ENCODE measurements at places on chromosomes 3 and 15. TPM values are rescaled to one million over a fixed set of nuclear protein-coding genes. Genes with fewer than 3 reads are reported as not detected.

The ZNF662 gene
- total RNA-seq, result 1.7 TPM

The NR2E3 gene
- 0.06 TPM for total RNA-seq

The SLC35G2 gene
- total RNA-seq, result 11.4 TPM

The RASGRP1 gene
- total RNA-seq, result 0.12 TPM

The SLC38A3 gene
- total RNA-seq, result not detected

The ABI3BP gene
- 48.1 TPM for total RNA-seq

The RETNLB gene
- total RNA-seq, result not detected

The RGMA gene
- total RNA-seq, result 0.40 TPM

The TMEM266 gene
- total RNA-seq, result 0.06 TPM

The CCR9 gene
- total RNA-seq, result not detected

The CYP1A2 gene
- not detected for total RNA-seq

The MESP2 gene
- 0.25 TPM for total RNA-seq

The ITGA11 gene
- total RNA-seq, result 43.8 TPM

The ISLR2 gene
- not detected for total RNA-seq

The IQCH gene
- 5.7 TPM for total RNA-seq

The ALDH1A2 gene
- 7.0 TPM for total RNA-seq

The ZPLD1 gene
- 0.26 TPM for total RNA-seq

The SOX14 gene
- not detected for total RNA-seq

The MAGEL2 gene
- 0.06 TPM for total RNA-seq

The LRRC3B gene
- total RNA-seq, result not detected
